ENCODE measurements at places on chromosomes 12 and 14.

GRCh38 chr14:22429546-22430294, 159.3 kb downstream of the DAD1 start:
- no peak for DNase-seq

- no peak for DNase-seq
Observed at GRCh38 chr12:121657305-121658008, 12.0 kb downstream of the MORN3 start.

- DNase-seq: no peak
Observed at GRCh38 chr14:70585231-70585630, 15.2 kb downstream of the MED6 start.

GRCh38 chr14:61153914-61154545, 127.1 kb downstream of the TMEM30B start:
- DNase-seq: no peak

DNA sequence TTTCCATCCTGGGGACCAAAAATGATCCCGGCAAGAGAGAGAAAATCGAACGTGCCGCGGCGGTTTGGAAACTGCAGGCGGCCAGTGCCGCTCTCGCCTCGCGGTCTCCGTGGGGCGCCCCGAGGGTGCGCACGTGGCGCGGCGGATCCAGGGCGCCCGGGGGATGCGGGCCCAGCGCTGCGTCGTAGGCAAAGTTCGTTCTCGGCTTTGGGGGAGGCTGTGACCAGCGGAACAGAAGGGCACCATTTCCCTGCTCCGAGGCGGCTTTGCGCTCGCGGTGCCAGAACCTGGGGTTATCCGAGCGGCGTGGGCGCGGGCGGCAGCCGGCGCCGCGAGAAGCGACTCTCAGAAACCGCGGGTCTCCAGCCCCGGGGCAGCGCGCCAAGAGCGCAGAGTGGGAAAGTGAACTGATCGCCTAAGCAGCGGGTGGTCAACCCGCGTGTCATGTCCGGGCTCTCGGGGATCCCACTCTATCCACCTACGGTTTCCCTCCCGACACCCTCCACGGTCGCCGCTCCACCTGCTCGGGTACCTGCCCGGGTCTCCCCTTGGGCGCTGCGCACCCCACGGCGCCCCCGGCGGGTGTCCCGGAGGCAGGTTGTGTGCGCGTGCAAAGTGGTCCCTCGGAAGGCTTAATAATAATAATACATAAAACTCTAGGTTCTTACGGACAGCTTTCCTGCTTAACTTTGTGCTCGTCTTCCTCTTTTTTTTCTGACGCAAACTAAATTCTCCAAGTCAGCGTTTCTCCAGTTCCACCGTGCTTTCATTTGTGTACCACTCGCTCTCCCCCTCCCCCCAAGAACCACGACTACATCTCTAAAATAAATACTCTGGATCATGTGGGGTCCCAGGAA, 1.2 kb downstream of the ESRRB start:
- no peak for DNase-seq

DNA sequence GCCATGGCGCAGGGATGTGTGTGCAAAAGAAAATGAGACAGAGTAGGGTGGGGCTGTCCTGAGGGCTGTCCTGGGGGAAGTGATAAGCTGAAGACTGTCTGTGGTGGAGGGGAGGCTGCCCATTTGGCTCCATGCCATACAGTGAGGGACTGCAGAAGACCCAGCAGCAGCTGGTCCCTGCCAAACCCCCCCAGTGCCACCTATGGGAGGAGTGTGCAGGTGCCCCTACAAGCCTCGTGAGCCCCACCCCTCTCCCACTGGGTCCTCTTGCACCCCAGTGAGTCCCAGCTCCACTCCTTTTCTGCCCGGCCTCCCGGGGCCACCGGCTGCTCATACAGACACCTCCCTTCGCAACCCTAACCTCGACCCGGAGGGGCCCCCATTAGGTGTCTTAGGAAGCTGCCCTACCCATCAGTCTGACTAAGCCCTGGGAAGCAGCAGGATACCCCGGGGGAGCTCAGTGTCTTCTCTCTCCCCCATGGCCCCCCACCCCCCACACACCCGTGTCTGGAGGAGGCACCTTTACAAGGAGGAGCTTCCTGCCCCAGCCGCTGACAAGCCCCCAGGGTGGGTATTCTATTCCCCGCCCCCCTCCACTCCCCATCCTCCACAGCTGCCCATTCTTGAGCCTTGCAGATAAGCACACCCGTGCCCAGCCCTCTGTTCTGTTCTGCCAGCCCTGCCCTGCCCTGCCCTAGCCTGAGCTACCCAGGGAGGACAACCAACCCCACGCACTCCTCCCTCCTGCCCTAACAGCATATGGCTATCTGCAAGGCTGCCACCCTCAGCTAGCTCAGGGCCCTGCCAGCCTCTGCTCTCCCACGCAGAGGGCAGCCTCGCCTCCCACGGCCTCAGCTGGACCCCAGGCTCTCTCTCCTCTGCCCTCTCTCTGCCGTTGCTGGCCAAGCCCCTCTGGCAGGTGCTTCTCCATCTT, 41.9 kb downstream of the SLC6A12 start:
- DNase-seq: no peak

DNA sequence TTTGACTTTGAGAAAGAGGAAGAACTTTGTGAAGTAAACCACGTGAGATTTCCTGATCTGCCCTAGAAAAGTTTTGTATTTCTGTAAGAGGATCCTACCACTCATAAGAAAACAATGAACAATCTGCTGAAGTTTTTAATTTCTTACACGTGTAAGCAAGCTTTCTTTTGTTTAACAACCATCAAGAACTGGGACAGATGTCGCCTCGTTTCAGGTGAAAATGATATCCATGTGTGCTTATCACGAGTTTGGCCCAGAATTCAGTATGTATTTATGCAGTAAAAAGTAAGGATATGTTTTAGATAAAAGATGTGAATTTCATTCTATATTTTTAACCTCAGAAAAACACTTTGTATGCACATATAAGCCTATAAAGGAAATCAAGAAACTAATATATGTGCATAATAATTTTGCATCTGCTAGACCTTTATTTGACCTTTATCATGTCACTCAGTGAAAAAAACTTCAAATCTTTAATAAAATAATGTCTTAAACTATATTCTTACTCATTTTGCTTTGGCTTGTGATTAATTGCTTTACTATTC, 56.9 kb upstream of the DHRS4 start:
- no peak for DNase-seq

GRCh38 chr12:87804386-87804785, 224.8 kb downstream of the C12orf50 start:
- no peak for DNase-seq

DNA sequence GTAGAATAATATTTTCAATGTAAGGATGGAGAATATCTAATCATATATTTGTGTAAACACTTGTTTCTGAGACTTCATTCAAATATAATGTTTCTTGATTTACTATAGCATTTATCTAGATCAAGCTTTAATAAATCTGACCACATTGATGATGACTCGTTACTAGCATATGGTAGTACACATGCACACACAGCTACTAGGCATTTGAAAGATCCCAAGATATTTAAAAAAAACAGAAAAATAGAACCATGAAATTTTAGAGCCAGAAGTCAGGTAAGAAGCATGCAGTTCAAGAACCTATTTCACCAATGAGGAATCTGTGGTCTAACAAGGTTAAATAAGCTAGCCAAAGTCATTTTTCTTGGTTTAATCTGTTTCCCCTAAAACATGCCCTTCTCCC, 32.0 kb downstream of the DCP1B start:
- DNase-seq: no peak

All from stimulated activated CD8-positive, alpha-beta memory T cell treated with anti-CD3 and anti-CD28 coated beads, Interleukin-7, amount 100 ng/mL, for 1 hour (primary cell).